ENCODE measurements at places on chromosomes 2 and 18.

GRCh38 chr2:47737191-47737975 is 45.6 kb upstream of the MSH6 start:
- no peak for DNase-seq

GRCh38 chr18:36196238-36196995 is 9.1 kb downstream of the MOCOS start:
- no peak for DNase-seq

DNA sequence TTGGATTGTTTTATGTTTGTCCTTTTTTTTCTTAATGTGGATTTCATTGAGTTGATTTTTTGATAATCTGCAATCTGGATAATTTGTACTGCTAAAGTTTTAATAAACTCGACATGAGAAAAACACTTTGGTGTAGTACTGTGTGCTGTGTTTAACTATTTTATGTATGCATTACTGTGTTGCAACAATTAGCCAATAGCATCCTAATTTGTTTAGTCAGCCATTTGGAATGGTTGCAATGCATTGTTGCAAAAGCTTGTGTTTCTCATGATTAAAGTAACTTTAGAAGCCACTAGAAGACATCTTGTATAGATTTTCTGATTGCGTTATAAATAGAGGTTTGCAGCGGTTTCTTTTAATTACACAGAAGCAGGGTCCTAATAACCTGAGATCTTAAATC is 53.5 kb downstream of the PPIG start:
- DNase-seq: no peak

DNA sequence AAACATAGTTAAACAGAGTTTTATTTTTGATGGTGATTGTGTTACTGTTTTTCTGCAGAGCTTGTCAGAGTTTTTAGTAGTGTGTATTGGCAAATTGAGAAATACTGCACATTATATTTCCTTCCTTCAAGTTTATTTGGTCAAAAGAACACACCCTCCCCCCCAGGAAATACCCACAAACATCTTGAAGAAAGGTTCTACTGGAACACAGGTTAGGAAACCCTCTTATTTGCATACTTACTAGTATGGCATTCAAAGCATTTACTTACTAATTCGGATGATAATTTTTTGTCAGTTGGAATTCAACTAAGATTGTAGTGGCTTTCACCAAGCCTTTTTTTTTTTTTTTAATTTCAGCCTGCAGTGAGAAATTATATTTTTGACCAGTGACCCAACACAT is 9.1 kb downstream of the CAB39 start:
- no peak for DNase-seq

GRCh38 chr2:27946530-27947060 is 56.1 kb downstream of the BABAM2 start:
- no peak for DNase-seq

DNA sequence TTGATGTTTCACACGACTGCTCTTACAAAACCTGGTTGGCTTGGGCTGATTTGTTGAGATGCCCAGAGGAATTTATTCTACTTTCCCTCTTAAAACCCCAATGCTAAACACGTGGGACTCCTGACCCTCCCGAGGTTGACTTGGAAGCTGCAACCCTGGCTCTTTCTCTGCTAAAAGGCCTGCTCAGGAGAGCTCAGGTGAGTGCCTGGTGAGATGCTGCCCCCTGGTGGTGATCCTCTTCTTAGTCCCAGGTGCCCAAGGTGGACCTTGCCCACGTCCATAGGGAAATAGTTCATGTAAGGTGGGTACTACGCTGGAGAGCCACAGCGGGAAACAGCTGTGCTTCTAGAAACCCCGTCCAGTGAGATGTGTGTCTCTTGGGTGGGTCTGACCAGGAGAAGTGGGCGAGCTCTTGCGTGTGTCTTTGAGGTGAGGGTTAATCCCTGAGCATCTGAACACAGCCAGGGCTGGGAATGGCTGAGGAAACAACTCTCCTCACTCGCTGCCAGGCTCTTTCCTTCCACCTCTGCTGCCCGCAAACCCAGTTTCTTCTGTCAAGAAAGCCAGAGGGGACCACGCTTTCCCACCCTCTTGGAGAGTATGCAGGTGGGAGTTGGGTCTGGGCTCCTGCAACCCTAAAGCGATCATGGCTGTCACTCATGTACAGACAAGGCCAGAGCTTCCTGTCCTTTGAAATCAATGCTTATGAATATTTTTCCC is 25.5 kb upstream of the PXDN start:
- peak; percentile 33 for DNase-seq

DNA sequence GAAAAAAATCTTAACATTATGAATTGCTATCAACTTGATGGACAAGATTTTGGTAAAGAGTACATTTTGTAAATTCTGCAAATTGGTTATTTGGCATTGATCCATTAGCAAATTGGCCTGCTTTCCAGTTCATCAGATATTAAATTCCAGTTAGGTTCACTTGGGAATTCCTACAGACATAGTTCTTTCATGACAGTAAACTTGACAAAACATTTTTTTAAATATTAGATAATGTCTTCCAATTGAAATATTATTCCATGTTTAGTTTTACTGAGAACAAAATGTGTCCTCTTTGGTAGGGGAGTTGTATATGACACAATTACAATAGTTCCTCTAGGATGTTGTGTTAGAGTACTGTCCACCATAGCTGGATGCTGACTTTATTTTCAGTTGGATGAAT is 141.9 kb downstream of the LCLAT1 start:
- no peak for DNase-seq

GRCh38 chr2:104476563-104476988 is 377.3 kb upstream of the POU3F3 start:
- DNase-seq: no peak

GRCh38 chr2:216927163-216927562 is 67.3 kb upstream of the TNP1 start:
- DNase-seq: no peak

GRCh38 chr18:24683925-24684324 is 223.5 kb downstream of the HRH4 start:
- DNase-seq: no peak

- DNase-seq: no peak
Observed at GRCh38 chr2:38244301-38244700, 132.8 kb downstream of the ATL2 start.

GRCh38 chr2:60312618-60313017 is 240.8 kb downstream of the BCL11A start:
- no peak for DNase-seq

GRCh38 chr2:175872721-175873120 is 129.3 kb downstream of the LNPK start:
- DNase-seq: no peak

GRCh38 chr2:39359453-39360038 is 77.5 kb downstream of the MAP4K3 start:
- no peak for DNase-seq

- no peak for DNase-seq
Observed at GRCh38 chr2:10306901-10307463, 4.3 kb downstream of the HPCAL1 start.

DNA sequence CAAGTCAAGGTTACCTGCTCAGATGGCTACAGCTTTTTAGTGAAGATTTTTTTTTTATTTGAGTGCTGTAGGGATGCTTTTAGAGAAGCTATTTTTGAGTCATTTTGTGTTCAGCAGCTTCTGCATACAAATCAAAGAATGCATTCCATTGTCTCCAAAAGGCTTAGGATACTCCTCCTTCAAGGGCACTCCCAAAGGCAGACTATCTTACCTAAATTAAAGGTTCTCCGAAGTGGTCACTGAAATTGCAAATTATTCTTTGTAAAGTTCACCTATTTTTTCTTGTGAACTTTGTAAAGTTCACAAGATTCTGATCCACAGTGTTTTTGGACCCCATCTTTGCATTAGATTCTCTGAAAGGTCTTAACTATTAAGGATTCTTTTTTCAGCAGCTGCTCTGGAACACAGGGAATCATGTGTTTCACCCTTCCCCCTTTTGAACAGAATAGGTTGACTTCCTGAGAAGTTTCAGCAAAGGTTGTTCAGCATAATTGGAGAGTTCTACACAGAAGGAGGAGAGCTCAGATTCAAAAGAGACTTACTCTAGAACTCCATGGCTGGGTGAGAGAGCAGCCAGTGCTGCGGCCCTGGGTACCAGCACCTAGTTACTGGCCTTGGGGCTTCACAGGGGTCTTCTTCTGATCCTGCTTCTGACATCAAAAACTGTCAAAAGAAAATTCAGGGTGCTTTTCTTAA is 14.5 kb downstream of the CLIP4 start:
- DNase-seq: no peak

DNA sequence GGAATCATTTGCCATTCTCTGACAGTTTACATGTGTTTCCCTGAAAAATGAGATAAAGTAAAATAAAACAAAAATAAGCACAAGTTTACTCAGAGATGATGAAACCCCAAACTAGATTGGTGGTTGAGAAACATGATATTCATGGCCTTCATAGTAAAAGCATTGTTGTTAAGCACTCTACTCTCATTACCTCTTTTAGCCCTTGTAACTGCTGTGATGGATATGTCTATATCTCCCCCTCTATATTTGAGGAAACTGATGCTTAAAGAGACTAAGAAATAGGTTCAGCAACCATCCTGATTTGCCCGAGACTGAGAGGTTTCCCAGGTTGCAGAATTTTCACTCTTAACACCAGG is 33.9 kb upstream of the GALNT3 start:
- no peak for DNase-seq

- no peak for DNase-seq
Observed at GRCh38 chr2:36911012-36911411, 55.3 kb downstream of the STRN start.

- no peak for DNase-seq
Observed at GRCh38 chr2:241659150-241659739, 21.8 kb downstream of the ATG4B start.

- no peak for DNase-seq
Observed at GRCh38 chr2:200471324-200471848, 38.5 kb downstream of the KCTD18 start.

DNA sequence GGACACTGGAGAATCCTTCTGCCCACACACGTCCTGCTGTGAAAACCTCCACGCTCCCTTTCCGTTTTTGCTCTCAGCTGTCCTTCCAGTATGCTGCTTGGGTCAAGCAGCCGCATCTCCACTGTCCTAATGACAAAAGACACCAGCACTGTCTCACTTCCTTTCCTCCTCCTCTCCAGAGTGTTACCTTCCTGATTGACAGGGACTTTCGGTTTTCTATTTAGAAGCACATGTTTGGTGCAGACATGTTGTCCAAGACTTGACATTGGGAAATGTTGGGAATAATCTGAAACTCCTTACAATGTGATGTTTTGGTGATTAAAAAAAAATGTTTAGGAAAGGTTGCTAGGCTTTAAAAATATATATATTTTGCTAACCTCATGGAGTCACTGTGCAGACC is 226.6 kb downstream of the FAM210A start:
- DNase-seq: no peak

GRCh38 chr2:190927301-190927700 is 46.7 kb downstream of the GLS start:
- DNase-seq: no peak

DNA sequence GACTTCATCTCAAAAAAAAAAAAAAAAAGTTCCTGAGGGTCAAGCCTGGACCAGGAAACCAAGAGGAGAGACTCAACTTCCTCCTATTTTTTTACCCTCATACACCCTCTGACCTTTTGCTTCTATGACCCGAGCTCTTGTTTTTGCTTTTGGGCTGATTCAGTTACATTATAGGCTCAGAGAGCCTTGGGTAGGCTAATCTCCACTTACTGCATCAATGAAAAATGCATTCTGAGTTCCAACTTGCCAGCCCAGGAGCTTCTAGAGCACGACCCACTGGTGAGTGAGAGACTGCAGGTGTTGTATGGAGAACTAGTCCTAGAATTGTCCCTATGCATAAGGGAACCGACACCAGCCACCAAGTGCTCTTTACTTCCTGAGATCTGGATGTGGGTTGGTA is 91.1 kb downstream of the CABLES1 start:
- no peak for DNase-seq

DNA sequence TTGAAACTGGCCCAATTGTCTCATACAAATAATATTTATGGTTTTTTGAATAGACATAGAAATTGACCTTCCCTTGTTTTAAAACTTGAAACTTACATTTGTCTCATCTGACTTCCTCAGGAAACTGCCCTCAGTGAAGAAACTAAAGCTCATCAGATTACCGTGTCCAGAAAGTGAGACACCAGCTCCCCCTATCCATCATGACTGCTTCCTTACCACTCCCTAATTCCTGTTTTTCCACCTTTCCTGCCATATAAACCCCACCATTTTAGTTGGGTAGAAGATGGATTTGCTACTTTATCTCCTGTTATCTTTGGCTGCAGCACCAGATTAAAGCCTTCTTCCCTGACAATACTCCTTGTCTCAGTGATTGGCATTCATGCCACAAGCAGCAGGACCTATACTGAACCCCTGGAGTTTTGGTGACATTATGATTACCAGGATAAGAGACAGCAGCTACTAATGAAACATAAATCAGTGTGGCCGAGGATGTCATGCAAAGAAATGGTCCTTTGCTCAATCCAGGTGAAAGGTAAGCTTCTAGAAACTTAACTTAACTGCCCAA is 1627.6 kb upstream of the ZEB2 start:
- DNase-seq: no peak

GRCh38 chr2:45046786-45047185 is 37.5 kb upstream of the SIX2 start:
- no peak for DNase-seq

- no peak for DNase-seq
Observed at GRCh38 chr18:63000839-63001238, 285.5 kb downstream of the PHLPP1 start.

DNA sequence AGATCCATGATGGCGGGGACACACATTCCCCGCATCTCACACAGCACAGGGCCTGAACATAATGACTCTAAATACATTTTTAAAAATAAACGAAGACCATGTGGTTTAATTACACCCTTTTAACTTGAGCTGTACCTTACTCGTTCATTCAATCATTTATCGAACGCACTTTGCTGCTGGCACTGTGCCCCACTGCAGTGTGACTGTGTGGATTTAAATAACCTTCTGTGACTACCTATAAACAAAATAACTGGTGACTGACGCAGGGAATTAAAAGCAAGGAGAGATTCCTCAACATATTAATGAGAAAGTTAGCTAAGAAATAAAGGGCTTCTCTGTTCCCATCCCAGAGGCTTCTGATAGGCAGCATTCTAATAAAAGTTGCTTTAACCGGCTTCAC is 10.9 kb upstream of the FZD7 start:
- DNase-seq: no peak

- no peak for DNase-seq
Observed at GRCh38 chr2:44949329-44950151, 8.0 kb downstream of the SIX3 start.

GRCh38 chr2:201779901-201780673 is 646 bp downstream of the ALS2 start:
- no peak for DNase-seq

GRCh38 chr18:6857300-6857699 is 127.8 kb downstream of the ARHGAP28 start:
- DNase-seq: no peak

DNA sequence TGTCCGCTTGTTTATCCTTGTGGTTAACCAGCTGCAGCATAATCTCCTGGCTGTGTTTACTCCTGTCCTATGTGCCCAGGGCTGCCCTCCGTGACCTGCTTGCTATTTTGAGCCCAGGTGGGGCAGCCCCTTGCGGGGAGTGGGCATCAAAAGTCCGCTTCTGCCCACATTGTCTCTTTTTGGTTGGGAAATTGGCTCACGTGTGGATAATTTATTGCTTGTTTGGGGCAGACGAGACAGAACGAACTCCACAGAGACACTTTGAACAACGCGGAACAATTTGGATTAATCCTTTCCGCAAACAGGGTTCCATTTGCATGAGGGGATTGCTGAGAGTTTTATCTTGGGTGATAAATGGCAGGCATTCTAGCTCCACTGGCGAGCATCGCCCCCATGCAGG is 8.1 kb upstream of the CXCR4 start:
- no peak for DNase-seq
